ENCODE measurements at places on chromosomes 3 and 15.

GRCh38 chr3:120143676-120144075, 49.4 kb upstream of the GSK3B start:
- peaks cover 31% of the 10 kb centered on the region for H3K4me1 ChIP-seq
- H3K4me3 ChIP-seq: no peak overlapping the region
- no peak for DNase-seq
- no peak overlapping the region for H3K27ac ChIP-seq

DNA sequence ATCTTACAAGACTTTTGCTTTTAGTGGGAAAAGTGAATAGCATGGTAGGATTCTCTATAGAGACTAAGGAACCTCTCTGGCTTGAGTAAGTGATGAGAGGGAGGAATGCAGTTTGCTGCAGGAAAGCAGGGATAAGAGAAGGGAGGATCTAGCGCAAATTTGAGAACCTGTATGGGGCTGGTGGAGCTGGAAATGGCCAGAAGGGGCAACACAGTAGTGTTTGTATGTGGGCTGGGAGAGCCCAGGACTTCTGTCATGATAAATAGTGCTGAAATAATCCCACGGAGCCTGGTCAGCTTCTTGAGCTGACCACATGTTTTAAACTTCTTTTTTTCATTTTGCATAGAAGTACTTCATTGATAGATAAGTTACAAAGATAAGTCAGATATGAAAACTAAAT, 11.2 kb upstream of the SHC4 start:
- H3K36me3 ChIP-seq: no peaks in the 10 kb centered on the region
- peak overlapping the region; percentile 4 for H3K4me3 ChIP-seq
- peak overlapping the region; percentile 6 for H3K27ac ChIP-seq
- peaks cover 12% of the 10 kb centered on the region for H3K4me1 ChIP-seq
- no peak for DNase-seq

GRCh38 chr3:15154326-15154725, 51.7 kb upstream of the CAPN7 start:
- H3K36me3 ChIP-seq: no peaks in the 10 kb centered on the region
- H3K27ac ChIP-seq: no peak overlapping the region
- no peak overlapping the region for H3K4me3 ChIP-seq

GRCh38 chr3:50551054-50551659, 16.4 kb downstream of the C3orf18 start:
- H3K27ac ChIP-seq: no peak overlapping the region
- H3K4me3 ChIP-seq: no peak overlapping the region
- no peak for DNase-seq
- H3K4me1 ChIP-seq: no peaks in the 10 kb centered on the region
- H3K36me3 ChIP-seq: no peaks in the 10 kb centered on the region

DNA sequence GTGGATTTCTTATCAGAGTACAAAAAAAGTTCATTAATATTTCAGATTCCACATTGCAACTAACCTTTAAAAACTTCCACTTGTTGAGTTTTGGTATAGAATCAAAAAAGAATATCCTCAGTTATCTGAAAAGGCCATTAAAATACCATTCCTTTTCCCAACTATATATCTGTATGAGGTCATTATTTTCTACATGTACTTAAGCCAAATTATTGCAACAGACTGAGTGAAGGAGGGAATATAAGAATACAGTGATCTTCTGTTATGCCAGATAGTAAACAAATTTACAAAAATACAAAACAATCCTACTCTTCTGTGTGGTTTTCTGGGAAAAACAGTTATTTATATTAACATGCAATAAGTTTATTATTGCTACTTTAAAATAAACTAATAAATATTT, 5.7 kb upstream of the GANC start:
- H3K27ac ChIP-seq: no peak overlapping the region
- peaks cover 23% of the 10 kb centered on the region for H3K4me1 ChIP-seq
- DNase-seq: no peak
- no peaks in the 10 kb centered on the region for H3K27me3 ChIP-seq
- H3K36me3 ChIP-seq: peaks cover 52% of the 10 kb centered on the region

- peak overlapping the region; percentile 79 for H3K4me3 ChIP-seq
- H3K36me3 ChIP-seq: peaks cover 21% of the 10 kb centered on the region
- peak overlapping the region; percentile 63 for H3K27ac ChIP-seq
- no peaks in the 10 kb centered on the region for H3K27me3 ChIP-seq
- H3K4me1 ChIP-seq: peaks cover 32% of the 10 kb centered on the region
- DNase-seq: no peak
Observed at GRCh38 chr3:51940648-51941462, 849 bp downstream of the RRP9 start.

DNA sequence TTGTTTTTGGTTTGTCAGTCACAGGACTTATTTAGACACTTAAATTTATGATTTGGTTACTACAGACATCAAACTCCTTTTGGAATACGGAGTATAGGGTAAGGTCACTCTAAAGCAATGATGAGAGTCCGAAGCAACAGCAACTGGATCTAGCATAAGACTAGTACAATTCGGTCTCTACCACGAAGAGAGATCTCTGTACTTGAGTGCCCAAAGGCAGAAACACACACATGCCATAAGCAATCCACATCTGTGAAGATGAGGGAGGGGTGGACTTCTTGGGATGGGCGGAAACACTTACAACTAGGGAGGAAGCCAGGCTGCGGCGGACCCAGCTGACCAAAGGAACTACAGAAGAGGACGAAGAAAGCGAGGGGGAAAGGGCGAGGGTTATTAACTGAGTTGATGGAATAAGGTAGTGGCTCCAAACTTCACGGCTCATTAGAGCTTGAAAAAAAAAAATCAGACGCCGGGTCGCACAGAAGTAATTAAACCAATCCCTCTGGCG, 595 bp downstream of the DPH6 start:
- no peaks in the 10 kb centered on the region for H3K27me3 ChIP-seq
- peak overlapping the region; percentile 98 for H3K4me3 ChIP-seq
- H3K27ac ChIP-seq: peak overlapping the region; percentile 100
- no peaks in the 10 kb centered on the region for H3K36me3 ChIP-seq
- peaks cover 29% of the 10 kb centered on the region for H3K4me1 ChIP-seq

GRCh38 chr15:66621491-66622467, 56.0 kb upstream of the LCTL start:
- H3K36me3 ChIP-seq: no peaks in the 10 kb centered on the region
- no peak overlapping the region for H3K4me3 ChIP-seq

DNA sequence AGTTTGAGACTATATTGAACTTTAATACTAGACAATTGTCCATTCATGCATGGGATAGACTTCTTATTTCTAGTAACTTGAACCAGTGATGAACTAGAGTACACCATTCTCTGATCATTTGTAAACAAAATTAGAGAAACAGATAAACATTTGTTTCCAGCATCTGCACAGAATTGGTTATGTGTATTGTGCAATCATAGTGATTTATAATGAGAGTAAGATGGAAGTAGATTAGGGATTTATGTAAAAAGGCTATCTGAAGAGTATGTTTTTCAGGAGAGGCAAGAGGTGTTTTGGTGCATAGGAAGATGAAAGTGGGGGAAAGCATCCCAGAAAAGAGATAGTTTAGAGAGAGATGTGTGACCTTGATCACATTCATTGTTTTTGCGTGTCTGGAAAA, 695.0 kb downstream of the SQOR start:
- no peak overlapping the region for H3K27ac ChIP-seq
- H3K4me3 ChIP-seq: no peak overlapping the region
- no peaks in the 10 kb centered on the region for H3K4me1 ChIP-seq
- peaks cover 4% of the 10 kb centered on the region for H3K27me3 ChIP-seq

DNA sequence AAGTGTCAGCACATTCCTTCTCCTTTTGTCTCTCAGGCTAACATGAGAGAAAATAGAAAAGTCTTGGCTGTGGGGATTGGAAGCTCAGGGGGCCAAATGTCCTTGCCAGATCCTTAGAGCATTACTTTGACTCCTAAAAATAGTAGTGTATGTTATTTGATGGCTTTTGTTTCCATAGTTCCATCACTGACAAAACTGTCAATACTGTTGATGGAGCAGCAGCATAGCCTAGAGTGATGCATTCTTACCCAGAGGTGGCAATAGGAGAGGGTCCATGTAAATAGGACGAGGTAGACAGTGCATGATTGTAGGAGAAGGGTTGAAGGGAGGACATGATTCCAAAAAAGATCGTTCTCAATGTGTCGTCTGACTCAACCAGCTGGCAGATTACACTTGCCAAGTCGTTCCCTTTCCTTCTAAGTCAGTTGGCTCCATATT, 282.7 kb upstream of the TPRG1 start:
- peaks cover 7% of the 10 kb centered on the region for H3K4me1 ChIP-seq
- H3K4me3 ChIP-seq: no peak overlapping the region
- no peak overlapping the region for H3K27ac ChIP-seq
- no peak for DNase-seq

DNA sequence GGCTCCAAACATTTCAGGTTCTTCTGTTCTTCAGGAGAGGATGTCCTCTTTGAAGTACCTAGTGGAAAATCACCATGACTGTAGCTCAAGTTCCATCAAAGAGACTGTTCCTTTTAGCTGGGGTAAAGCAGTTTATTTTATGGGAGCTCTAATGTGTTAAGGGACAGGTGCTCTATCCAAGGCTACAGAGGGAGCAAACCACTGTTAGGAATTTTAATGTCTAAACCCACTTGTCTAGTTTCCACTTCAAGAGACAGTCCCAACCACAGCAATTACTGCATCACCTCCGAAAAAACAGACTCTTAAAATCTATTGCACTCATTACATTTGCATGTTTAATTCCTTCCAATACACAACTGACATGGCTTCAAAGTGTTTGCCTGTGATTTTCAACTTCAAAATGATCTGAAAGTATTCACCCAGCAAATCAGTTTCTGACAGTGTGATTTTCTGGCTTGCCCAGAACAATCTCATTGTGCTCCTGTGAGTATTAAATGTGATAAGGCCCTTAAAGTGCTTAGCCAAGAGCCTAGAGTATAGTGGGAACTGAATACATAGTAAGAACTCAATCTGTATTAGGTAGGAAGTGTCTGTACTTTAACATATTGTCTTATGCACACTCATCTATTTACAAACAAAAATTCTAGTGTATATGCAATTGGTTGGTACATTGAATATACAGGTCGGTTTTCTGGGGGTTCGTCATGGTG, 266.5 kb upstream of the CCDC54 start:
- no peak overlapping the region for H3K27ac ChIP-seq
- H3K4me3 ChIP-seq: no peak overlapping the region
- no peak for DNase-seq
- no peaks in the 10 kb centered on the region for H3K36me3 ChIP-seq

GRCh38 chr3:197775317-197775716, 15.7 kb upstream of the LRCH3 start:
- peaks cover 25% of the 10 kb centered on the region for H3K36me3 ChIP-seq
- H3K27me3 ChIP-seq: no peaks in the 10 kb centered on the region

GRCh38 chr15:71192816-71193215, 77.5 kb downstream of the THSD4 start:
- H3K36me3 ChIP-seq: no peaks in the 10 kb centered on the region
- no peak overlapping the region for H3K4me3 ChIP-seq
- no peak overlapping the region for H3K27ac ChIP-seq
- no peak for DNase-seq
